ENCODE measurements at places on chromosomes 3 and 15. TPM values are rescaled to one million over a fixed set of nuclear protein-coding genes. Genes with fewer than 3 reads are reported as not detected.

DNA sequence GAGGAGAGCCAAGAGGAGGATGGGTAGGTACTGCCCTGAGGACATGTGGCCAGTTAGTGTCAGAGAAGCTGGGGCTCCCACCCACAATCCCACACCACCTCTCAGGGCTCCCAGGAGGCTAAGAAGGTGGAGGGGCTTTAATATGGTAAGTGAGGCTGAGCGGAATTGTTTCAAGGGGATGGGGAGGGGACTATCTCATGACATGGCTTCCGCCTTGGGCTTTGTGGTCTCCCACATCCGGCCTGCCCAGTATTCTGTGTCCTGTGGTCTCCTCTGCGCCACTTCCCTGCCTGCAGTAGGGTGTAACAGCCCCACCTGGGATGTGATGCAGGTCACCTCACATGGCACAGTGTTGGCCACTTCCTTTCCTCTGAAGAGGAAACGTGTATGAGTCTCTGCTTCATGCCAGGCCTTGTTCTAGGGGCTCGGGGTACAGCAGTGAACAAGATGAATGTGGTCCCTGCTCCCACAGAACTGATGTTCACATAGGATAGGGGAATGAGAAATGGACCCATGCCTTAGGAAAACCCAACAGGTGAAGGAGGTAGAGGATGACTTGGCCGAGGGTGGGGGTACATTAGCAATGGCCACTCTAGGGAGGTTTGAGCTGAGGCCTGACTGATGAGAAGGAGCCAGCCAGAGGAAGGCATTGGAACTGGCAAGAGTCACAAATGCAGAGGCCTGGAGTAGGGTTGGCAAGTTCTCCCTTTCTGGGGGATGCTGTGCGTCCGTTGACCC, 3.2 kb downstream of the NEIL1 start:
- peak overlapping the region; percentile 58 for H3K4me3 ChIP-seq
- no peak overlapping the region for H3K27ac ChIP-seq
- no peak for DNase-seq
- no peaks in the 10 kb centered on the region for H3K36me3 ChIP-seq
- peaks cover 18% of the 10 kb centered on the region for H3K27me3 ChIP-seq

Gene CHRM5
- not detected for total RNA-seq

- H3K27me3 ChIP-seq: no peaks in the 10 kb centered on the region
- H3K4me1 ChIP-seq: no peaks in the 10 kb centered on the region
- no peak overlapping the region for H3K4me3 ChIP-seq
- H3K27ac ChIP-seq: no peak overlapping the region
- no peak for DNase-seq
These were observed 341.0 kb upstream of the RASGRP1 start for GRCh38 chr15:38905632-38906031.

Gene TGM4
- total RNA-seq: not detected

DNA sequence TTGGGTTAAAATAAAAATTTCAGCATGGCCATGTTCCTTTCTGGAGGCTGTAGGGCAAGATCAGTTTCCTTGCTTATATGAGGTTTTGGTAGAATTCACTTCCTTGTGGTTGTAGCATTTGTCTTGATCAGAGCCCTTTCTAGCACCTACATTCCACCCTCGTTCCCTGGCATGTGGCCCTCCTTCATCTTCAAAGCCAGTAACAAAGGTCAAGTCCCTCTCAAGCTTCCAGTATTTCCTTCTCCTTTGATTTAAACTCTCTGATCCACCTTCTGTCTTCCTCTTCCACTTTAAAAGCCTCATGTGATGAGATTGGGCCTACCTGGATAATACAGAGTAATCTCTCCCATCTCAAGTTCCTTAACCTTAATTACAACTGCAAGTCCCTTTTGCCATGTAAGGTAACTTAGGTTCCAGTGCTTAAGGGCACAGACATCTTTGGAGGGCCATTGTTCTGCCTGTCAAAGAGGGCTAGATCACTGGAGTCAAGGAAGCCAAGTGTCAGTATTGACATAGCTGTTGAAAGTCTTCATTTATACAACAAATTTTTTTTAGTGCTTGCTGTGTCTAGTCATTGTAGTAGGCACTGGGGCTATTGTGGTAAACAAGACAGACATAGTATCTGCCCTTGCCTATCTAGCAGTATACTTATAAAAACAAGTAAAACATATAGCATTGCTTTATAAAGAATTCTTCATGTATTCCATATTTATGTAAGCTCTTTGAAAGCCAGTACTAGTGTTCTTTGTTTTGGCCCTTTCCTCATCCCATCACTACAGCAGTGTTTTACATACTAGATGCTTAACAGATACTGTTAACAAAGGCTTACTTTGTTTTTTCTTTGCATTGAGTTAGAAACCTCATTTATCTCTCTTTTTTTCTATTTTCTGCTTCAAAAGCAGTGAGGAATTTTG, 40.7 kb downstream of the GLCE start:
- no peaks in the 10 kb centered on the region for H3K27me3 ChIP-seq
- peak overlapping the region; percentile 74 for H3K27ac ChIP-seq
- H3K36me3 ChIP-seq: peaks cover 16% of the 10 kb centered on the region
- peaks cover 15% of the 10 kb centered on the region for H3K4me1 ChIP-seq
- no peak for DNase-seq

DNA sequence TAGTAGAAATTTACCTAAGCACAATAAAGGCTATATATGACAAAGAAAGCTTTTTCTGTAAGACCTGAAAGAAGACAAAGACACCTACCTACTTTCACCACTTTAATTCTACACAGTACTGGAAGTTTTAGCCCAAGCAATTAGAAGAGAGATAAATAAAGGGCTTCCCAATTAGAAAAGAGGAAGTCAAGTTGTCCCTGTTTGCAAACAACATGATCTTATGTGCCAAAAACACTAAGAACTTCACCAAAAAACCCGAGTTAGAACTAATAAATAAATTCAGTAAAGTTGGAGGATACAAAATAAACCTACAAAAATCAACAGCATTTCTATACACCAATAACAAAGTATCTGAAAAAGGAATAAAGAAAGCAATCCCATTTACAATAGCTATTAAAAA, 190.9 kb downstream of the NR2F2 start:
- no peaks in the 10 kb centered on the region for H3K36me3 ChIP-seq
- peaks cover 21% of the 10 kb centered on the region for H3K27me3 ChIP-seq
- H3K27ac ChIP-seq: no peak overlapping the region
- no peak overlapping the region for H3K4me3 ChIP-seq
- H3K4me1 ChIP-seq: no peaks in the 10 kb centered on the region
- no peak for DNase-seq

- H3K4me1 ChIP-seq: peaks cover 28% of the 10 kb centered on the region
- no peak overlapping the region for H3K27ac ChIP-seq
- H3K4me3 ChIP-seq: no peak overlapping the region
- no peaks in the 10 kb centered on the region for H3K36me3 ChIP-seq
These were observed 39.6 kb downstream of the CORO2B start for GRCh38 chr15:68618394-68618793.

GRCh38 chr3:125662675-125663074, 67.4 kb upstream of the OSBPL11 start:
- no peaks in the 10 kb centered on the region for H3K36me3 ChIP-seq
- H3K4me1 ChIP-seq: no peaks in the 10 kb centered on the region
- H3K27ac ChIP-seq: no peak overlapping the region
- no peaks in the 10 kb centered on the region for H3K27me3 ChIP-seq
- no peak for DNase-seq

DNA sequence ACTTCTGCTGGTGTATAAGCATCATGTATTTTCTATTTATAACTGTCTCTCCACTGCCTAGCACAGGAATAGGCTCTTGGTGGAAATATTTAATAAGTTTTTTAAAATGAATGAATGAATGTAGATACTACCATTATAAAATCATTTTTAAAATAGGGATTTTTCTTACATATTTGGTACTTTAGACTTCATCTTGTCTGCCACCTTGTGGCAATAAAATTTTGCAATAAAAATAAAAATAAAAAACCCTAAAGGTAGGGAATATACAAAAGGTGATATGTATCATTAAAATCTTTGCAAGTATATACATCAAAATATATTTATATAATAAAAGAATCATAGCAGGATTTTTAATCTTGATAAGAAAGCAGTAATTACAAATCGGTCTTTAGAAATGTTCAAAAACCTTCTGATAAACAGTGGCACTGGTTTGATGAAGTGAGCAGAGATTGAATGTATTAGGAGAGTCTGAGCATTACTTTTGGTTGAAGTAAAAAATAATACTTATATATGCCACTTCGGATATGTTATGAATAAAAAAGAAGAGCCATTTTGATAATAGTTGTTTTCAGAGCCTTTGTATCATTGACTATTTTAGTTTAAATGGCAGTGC, 95.2 kb downstream of the SPATA16 start:
- no peak overlapping the region for H3K27ac ChIP-seq
- H3K36me3 ChIP-seq: no peaks in the 10 kb centered on the region
- DNase-seq: no peak
- H3K4me3 ChIP-seq: no peak overlapping the region
- no peaks in the 10 kb centered on the region for H3K4me1 ChIP-seq
- H3K27me3 ChIP-seq: no peaks in the 10 kb centered on the region

Gene TUSC7
- not detected for total RNA-seq

DNA sequence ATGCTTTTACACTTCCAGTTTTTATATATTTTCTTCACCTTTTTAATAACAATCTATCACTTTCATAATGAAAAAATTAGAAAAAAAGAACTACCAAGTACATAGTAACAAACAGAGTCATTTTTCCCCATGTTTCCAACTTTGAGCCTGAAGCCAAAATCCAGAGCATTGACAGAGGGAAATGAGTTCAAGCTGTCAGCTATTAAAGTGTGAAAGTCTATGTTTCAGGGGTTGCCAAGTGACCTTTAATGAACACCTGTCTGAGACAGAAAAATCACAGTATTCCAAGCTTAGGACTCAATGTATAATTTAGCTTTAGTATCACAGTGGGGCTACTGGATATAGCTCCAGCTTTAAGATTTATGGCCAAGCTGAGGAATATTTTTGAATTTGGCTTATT, 128.3 kb upstream of the GADL1 start:
- DNase-seq: no peak
- H3K27ac ChIP-seq: no peak overlapping the region
- H3K4me3 ChIP-seq: no peak overlapping the region
- no peaks in the 10 kb centered on the region for H3K36me3 ChIP-seq

Gene GOLGA8J
- not detected for total RNA-seq

DNA sequence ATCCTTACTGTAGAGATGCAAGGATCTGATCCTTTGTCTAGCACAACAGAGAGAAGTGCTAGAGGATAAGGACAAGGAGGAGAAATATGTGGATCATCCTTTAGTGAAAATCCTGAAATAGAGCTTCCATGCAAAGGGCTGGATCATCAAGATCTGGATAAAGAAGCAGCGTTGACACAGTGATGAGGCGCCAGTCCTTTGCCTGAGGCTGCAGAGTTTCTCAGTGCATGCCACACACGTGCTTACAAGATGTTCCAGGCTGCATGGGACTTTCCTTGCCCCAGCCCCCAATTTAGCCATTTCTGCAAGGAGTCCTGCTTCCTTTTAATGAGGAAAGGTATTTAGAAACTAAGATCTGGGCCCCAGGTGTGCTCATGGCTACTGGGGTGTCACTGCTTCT, 7.2 kb upstream of the ABTB1 start:
- no peak for DNase-seq
- peaks cover 16% of the 10 kb centered on the region for H3K36me3 ChIP-seq
- no peaks in the 10 kb centered on the region for H3K4me1 ChIP-seq
- no peaks in the 10 kb centered on the region for H3K27me3 ChIP-seq
- H3K27ac ChIP-seq: no peak overlapping the region

Gene DLEC1
- total RNA-seq: 3.2 TPM

DNA sequence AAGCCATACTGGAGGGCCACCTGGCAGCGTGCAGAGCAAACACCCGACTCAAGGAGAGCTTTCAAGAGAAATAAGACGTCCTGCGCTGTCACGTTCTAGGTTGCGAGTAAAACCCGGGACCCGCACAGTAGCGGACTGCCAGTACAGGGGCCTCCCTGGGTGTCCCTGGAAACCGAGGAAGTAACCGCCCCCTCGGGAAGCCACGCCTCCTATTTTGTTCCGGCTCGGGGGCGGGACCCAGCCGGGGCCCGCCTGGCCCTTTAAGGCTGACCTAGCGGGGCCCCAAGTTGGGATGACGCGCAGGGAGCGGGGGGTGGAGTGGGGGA, 218 bp upstream of the MAPKAPK3 start:
- peaks cover 15% of the 10 kb centered on the region for H3K27me3 ChIP-seq
- peak overlapping the region; percentile 87 for H3K4me3 ChIP-seq
- peaks cover 36% of the 10 kb centered on the region for H3K4me1 ChIP-seq
- H3K27ac ChIP-seq: peak overlapping the region; percentile 92

DNA sequence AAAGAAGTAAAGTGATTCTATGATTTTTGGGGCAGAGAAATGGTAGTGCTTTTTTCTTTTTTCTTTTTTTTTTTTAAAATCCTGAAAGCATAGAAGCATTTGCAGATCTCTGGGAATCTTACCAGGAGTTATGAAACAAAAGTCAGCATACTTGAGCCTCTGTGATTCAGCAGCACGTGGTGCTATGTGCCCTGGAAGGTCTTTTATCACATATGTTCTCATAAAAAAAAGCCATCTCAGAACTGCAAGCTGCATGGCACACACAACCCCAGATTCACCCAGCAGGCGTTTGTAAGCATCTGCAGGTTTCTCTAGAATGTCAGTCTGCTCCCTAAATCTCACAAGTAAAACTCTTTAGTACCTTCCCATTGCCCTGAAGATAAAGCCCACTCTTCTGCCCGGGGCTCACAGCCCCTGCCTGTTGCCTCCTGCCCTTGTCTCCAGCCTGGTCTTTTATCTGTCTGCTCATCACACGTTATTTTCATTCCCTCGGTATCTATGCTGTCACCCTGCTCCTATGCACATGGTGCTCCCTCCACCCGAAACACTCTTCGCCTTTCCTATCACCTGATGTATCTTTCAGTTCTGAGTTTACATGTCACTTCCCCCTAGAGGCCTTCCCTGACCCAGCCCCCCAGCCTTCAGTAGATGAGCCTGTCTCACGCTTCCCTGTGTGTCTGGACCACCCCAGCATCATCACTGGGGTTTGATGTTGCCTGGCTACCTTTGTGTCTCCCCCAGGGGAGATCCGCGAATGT, 72.4 kb downstream of the CHDH start:
- H3K27ac ChIP-seq: peak overlapping the region; percentile 63
- peaks cover 14% of the 10 kb centered on the region for H3K27me3 ChIP-seq
- peaks cover 6% of the 10 kb centered on the region for H3K36me3 ChIP-seq
- no peak for DNase-seq
- H3K4me3 ChIP-seq: no peak overlapping the region
- H3K4me1 ChIP-seq: peaks cover 47% of the 10 kb centered on the region

GRCh38 chr3:66395635-66396034, 105.2 kb downstream of the LRIG1 start:
- no peak overlapping the region for H3K27ac ChIP-seq
- H3K4me3 ChIP-seq: no peak overlapping the region
- H3K36me3 ChIP-seq: peaks cover 41% of the 10 kb centered on the region
- no peaks in the 10 kb centered on the region for H3K27me3 ChIP-seq
- H3K4me1 ChIP-seq: peaks cover 32% of the 10 kb centered on the region

Gene CDV3
- 162 TPM for total RNA-seq

DNA sequence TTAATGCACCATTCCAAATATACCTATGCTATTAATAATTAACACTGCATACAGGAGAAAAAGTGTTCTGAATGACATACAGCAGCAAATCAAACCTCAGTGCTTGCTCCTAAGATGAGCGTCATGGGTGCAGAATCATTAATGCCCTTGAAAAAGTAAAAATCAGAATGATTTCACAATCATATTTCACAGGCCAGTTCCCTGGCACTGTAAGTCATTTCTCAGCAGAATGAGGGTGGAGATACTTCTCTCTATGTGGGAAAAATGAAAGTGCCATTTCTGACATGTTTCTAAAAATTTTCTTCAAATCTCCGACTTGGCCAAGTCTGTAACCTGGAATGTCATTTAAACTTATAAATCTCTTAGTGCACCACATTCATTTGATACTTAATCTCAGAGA, 549.8 kb upstream of the AGTR1 start:
- H3K4me1 ChIP-seq: no peaks in the 10 kb centered on the region
- H3K27ac ChIP-seq: no peak overlapping the region
